ENCODE measurements at places on chromosomes 4 and X.

GRCh38 chrX:22689290-22689689, 310.5 kb upstream of the DDX53 start:
- DNase-seq = no peak

DNA sequence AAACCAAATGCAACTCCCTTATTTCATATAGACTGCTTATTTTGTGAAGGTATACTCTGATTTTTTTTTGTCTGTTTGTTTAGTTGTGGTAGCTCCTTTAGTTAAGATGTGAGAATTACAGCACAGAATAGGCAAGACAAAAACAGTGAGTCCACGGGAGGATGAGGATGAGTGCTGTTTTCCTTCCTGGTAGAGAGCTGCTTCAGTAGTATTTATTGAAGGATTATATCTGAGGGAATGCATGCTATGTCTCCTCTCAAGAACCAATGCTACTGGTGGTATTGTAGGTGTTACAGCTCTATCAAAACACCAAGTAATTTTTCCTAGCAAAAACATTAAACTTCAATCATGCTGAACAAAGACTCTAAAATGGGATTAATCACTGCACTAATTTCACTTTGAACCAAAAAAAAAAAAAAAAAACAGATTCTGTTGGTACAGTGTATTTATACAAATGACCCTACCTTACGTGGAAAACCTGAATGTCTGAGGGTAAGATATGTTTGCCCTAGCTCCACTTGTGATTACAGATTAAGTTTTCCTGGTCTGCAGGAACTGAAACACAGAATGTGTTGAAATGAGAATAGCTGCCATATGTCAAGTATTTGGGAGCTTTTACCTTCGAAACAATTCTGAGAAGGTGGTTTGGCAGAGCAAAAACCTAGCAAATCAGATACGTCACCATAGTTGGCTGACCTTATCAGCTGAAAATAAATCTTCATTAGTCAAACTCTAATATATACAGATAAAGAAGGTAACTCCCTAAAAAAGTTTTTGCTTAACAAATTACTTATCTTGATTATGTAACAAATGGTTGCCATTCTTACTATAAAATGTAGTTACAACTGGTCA, 40.3 kb downstream of the PPP3CA start:
- DNase-seq = no peak

DNA sequence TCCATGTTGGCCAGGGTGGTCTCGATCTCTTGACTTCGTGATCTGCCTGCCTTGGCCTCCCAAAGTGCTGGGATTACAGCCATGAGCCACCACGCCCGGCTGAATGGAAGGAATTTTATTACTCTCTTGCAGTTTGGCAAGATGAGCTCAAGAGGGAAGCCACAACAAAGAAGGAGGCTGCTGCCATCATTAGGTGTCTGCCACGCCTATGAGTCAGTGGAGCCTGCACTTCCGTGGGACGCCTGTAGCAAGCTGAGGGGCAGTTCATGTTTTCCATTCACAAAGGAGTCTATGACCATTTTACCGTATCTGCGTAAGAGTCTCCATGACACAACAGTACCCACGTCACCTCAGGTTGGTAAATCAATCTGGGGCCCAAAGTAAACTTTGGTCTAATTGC, 51.2 kb upstream of the CHRNA9 start:
- DNase-seq = no peak

DNA sequence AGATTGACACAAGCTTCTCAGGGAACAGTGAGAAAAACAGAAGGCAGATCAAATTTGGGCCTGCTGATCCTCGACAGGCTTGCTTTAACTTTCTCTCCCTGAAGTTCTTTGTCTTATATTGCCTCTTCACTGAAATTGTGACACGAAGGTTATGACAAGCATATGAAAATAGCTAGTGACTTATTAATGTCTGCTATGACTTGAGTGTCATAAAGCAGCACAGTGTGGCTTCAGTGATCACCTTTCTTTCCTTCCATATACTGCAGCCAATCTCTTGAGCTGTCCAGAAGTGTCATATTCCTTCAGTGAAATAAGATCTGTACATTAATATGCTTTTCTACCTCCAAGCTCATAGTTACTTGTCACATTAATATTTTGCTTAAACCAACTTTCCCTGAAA, 870.2 kb downstream of the C4orf33 start:
- no peak for DNase-seq

GRCh38 chrX:84259868-84260267, 71.9 kb upstream of the RPS6KA6 start:
- no peak for DNase-seq

- DNase-seq = peak; percentile 86
Measured at GRCh38 chr4:11367371-11367770, 61.3 kb downstream of the HS3ST1 start.

DNA sequence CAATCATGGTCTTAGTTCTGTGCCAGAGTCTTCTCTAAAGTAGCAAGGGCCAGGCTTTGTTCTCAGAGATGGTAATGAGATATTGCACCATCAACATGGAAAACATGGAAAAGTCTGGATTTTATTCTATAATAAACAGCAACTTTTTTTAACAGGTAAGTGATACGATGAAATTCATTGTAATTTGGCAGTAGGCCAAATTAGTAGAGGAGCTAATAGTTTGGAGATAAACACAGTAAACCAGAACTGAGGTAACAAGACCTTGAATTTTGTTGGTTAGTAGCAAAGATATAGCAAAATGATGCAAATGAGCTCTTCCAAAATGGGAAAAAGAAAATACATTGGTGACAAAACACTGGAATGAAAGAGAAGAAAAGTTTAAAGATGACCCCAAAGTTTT, 126.6 kb downstream of the TET2 start:
- DNase-seq = no peak

DNA sequence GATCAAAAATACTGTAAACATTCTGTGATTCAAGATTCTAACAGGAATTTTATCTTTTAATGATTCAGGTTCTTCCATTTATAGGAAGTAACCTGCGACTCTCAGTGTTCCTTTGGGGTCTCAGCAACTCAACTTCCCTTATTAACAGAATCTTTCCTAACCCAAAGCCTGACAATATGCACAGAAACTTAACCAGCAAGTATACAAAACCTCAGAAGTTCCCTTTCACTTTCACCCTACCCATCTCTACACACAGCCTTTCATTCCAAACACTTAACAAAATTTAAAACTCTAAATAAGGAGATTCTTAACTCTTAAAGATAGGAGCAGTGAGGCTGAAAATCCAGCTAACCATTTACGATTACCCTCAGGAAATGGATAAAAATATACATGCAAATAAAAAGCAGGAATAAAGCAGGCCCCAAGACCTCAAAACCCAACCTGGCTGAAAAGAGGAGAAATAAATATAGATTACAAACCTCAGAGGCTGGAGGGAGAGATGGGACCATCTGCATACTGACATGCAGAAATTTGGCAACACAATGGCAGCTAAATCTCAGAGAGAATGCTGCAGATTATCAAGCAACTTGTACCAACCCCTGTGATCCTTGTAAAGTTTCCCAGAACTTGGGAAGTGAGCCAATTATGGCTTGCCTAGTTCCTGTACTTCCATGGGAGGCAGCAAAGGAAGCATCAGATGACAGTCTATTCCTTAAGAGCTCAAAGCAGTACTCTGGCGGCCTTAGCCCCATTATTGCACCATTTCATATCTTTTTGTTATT, 101.0 kb downstream of the ATP11C start:
- DNase-seq = no peak

DNA sequence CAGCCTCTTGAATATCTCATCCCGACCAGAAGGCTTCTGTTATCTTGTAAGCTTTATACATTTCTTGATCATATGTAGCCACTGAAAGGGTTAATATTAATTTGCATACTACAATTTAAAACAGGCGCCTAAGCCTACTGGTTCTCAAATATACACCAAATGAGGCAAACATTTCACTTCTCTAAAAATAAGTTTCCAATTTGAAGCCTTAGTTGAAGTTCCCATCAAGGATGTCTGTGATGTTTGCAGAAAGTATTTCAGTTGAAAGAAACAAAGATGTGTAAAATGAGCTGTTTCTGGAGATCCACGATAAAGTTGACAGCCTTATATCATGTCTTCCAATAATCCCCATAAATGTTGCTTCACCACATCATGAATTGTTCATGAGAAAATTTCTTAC, 70.6 kb downstream of the KIT start:
- no peak for DNase-seq

DNA sequence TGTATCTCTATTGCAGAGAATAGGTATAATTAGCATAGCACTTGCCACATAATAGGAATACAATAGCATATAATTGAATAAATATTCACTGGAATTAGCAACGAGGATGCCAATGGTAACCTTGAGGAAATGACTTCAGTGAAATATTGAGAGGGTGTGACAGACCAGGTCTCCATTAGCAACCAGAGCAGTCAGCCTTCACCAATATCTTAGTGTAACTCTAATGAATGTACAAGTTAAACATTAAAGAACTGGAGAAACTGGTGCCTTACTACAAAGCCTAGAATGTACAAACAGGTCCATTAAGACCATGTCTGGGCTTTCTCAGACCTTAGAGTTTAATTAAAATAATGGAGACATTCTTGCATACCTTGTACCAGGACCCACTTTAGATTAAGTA, 143.0 kb downstream of the MAGEB17 start:
- no peak for DNase-seq

DNA sequence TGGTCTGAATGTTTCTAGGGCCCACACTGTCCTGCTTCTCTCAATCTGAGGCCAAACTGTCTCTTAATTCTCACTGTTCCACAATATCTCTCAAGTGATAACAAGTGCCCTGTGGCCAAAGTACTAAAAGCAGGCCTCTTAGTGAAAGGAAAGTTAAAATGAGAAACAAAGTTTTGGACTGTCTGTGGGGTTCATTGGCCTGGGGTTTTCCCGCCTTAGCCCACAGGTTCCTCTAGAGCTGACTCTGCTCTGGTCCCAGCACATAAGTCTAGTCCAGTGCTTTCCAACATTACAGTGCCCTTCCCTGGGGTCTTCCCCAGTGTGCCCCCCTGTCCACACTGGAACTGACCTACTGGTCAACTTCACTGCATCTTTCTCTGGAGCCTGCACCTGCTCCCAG, 6.3 kb downstream of the MAGEB1 start:
- DNase-seq = no peak

DNA sequence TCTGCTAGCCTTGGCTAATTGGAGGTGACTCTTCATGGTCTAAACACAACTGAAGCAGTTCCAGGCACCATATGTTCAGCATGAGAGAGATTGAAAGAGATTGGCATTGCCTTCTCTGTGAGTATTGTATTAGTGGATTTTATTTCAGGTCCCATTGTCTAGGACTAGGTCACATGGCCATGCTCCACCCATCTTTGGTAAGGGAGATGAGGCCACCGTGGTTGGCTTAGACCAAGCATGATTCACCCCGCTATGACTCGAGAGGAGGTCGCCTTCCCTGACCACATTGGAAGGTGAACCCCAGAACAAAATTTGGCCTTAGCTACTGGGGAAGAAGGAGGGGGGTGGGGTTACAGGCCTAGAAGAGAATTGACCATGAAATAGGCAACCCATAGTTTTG, 109.9 kb upstream of the BCOR start:
- DNase-seq = no peak

- no peak for DNase-seq
Measured at GRCh38 chr4:121800638-121800960, 524 bp upstream of the EXOSC9 start.

- no peak for DNase-seq
Measured at GRCh38 chr4:170231377-170231776, 141.6 kb upstream of the AADAT start.

DNA sequence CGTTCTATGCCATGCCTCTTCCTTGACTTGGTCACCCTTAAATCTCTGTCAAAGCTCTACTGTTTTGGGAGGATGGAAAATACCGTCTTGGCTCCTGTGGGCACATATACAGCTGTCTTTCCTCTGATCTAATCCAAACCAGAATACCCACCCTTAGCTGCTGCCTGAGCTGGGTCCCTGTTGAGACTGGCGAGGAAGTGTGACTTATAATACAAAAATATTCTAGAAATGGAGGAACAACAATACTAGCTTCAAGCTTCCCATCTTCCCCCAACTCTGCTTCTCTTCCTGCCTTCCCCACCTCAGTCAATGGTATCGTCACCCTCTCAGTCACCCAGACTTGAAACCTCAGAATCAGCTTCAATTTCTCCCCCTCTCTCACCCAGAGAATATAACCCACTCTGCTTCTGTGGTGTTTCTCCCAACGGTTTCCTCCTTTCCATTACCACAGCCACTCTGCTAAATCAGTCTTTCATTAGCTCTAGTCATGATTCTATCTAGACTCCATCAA, 599 bp upstream of the IL2RG start:
- DNase-seq = no peak

DNA sequence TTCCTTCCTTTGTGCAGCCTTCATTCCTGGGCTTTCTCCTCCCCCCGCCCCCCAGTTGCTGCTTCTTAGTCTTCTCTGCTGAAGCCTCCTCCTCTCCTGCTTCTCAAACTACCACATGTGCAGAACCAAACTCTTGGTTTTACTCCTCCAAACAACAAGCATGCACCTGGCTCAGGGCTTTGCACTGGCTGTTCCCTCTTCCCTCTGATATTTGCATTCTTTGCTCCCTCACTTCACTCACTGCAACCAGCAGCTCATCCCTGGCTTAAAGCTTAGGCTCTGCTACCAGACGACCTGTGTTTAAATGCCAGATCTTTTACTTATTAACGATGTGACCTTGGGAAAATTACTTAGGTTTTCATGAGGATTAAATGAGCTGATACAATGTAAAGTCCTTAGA, 51.4 kb downstream of the MED28 start:
- DNase-seq = no peak

- no peak for DNase-seq
Measured at GRCh38 chr4:7873881-7874280, 65.8 kb downstream of the AFAP1 start.

- DNase-seq = no peak
Measured at GRCh38 chr4:47840291-47840690, 2.4 kb upstream of the CORIN start.

- DNase-seq = no peak
Measured at GRCh38 chr4:156098805-156099204, 145.1 kb upstream of the CTSO start.

DNA sequence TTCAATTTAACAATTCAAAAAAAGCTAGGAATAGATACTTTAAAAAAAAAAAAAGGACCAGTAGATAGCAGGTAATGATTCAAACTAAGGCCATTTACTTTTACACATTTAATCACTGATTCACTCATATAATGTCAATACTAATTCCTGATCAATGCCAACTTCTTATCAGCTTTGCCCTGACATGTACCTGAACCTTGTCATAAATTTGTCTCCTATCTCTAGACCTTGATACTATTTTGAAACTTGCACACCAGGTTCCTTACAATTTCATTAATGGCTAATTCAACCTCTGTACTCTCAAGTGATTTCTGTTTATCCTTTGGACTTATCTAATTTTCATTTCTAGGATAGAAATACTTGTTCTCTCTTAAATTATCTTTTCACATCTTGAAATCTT, 55.4 kb downstream of the UGT2B4 start:
- no peak for DNase-seq

DNA sequence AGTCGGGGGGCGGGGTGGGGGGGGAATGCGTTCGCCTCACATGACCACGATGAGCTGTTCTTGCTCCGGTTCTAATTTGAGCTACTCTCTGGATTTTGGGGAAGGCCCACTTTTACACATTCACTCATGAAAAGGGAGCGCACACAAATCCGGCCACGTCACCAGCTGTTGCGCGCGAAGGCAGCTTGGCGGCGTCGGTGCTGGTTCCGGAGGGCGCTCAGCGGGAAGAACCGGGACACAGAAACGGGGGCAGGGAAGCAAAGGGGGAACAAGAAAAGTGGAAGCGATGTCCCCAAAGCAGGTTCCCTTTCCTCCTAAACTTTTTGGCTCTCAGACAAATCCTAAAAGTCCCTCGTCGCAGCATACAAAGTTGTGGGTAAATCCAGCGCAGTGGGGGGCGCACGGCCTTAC, 605 bp downstream of the ANXA5 start:
- peak; percentile 92 for DNase-seq

- no peak for DNase-seq
Measured at GRCh38 chrX:27917713-27918500, 63.3 kb downstream of the DCAF8L1 start.
